CD8-positive, alpha-beta T cell (primary cell): ENCODE measurements at places on chromosomes 11 and 22.

DNA sequence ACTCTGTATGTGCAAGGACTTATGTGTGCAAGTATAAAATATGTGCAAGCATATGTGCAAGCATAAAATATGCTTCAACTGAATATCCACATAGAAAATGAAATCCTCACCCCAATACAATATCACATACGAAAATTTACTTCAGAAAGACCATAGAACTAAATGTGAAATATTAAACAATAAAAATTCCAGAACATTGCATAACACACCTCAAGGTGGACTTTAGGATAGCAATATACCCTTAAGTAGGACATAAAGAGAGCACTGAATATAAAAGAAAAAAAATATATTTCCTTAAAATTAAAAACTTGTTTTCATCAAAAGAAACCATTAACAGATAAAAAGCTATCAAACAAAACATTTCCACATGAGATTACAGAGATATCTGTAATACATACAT, 67.8 kb downstream of the FCHSD2 start:
- no peak for DNase-seq

DNA sequence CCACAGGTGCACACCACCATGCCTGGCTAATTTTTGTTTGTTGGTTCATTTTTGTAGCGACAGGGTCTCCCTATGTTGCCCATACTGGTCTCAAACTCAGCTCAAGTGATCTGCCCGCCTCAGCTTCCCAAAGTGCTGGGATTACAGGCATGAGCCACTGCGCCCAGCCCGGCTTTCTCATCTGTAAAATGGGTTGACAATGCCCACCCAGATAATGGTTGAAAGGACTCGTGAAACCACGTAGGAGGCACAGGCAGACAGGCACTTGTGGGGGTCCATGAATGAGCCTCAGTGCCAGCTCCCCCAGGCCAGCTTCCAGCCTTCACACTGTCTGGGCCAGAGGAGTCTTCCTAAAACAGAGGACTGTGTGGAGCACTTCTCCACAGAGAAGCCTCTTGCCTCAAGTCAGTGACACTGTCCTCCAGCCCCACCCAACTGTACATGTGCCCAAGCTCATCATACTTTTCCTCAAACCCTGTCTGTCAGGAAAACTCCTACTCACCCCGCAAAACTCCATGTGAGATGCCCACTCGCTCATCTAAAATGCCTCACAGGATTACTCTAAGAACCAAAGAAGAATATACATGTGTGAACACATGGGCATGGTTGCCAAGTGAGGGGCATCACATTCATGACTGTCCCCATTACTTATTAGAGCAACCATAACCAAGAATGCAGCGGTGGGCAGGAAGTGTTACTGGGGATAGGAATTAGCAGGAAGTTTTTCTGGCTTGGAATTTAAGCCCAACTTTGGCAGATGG, 32.1 kb upstream of the WNT7B start:
- DNase-seq: no peak

DNA sequence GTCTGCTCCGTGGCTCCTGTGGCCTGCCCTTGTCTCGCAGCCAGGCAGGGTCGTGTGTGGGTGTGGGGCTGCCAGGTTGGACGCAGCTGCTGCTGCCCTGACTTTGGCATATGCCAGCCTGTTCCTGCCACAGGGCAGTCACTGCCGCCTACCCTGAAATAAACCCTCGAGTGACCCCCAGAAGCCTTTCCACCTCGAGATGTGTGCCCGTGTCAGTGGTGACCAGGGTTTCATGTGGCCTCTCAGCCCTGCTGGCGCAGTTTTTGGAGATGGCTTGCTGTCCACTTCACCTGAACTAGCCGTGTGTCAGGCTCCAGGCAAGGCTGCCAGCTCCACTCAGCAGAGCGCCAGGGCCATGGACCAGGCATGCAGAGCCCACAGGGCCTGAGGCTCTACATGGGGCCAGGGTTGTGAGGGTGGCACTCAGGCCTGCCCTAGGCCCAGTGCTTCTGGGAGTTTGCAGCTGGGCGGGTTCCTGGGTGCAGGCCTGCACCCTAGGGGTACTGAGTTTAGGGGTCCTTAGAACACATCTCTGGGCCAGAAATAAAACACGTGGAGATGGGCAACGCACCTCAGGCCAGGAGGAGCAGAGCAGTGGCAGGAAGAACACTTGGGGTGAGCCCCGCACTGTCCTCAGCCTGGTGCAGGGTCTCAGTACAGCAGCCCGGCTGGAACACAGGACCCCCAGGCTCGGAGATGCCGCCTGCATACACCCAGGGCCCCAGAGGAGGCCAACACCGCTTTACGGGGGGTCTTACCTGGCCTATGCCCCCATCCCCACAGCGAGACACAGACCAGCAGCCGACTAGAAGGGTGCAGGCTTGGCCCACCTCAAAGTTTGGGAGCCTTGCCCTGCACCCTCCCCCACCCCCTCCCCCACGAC, 8.8 kb upstream of the PANX2 start:
- no peak for DNase-seq

GRCh38 chr11:77151804-77152509, 23.9 kb downstream of the MYO7A start:
- DNase-seq: peak; percentile 36

DNA sequence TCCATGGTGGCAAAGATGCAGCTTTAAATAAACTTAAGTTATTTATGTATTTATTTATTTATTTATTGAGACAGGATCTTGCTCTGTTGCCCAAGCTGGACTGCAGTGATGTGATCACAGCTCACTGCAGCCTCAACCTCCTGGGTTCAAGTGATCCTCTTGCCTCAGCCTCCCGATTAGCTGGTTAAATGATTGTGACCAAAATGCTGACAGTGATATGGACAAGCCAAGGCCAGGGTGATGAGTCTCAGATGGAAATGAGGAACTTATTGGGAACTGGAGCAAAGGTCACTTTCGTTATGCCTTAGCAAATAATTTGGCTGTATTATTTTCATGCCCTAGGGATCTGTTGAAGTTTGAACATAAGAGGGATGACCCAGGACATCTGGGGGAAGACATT, 9.3 kb upstream of the LRP5 start:
- DNase-seq: no peak

DNA sequence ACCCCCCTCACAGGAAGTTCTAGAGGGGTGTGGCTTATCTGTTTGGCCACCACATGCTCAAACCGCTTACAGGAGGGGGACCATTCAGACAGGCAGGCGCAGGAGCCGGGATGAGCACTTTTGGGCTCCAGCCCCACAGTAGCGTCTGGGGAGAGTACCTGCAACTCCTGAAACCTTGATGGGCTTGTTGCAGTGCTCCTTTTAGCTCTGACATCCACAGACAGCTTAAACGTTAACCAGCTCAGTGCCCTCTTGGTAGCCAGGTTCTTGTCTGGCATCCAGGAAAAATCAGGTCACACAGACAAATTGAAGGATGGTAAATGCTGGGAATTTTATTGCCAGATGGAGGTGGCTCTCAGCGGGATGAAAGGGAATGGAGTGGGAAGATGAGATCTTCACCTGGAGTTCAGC, 326.3 kb downstream of the ETS1 start:
- no peak for DNase-seq

- no peak for DNase-seq
Measured at GRCh38 chr22:35517769-35518530, 22.7 kb upstream of the RASD2 start.

DNA sequence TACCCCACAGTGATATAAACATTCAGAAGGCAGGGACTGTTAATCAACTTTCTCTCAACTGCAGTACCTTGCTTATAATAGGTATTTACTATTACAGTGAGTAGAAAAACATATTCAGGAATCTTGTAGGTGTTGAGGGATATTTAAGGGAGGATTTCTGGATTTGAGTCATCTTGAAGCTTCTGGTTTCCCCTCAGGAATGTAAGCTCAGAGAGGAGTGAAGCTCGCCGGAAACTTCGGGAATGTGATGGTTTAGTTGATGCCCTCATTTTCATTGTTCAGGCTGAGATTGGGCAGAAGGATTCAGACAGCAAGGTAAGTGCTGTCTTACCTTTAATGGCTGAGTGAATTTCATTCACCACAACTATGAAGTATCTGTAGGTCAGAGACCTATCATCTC, 42.9 kb downstream of the CTNND1 start:
- DNase-seq: no peak

- no peak for DNase-seq
Measured at GRCh38 chr11:69978841-69979614, 99.1 kb upstream of the ANO1 start.

GRCh38 chr11:132714859-132715440, 817.4 kb downstream of the OPCML start:
- DNase-seq: no peak

- no peak for DNase-seq
Measured at GRCh38 chr11:112298535-112298934, 37.9 kb upstream of the PLET1 start.

GRCh38 chr11:34214961-34215805, 109.8 kb downstream of the NAT10 start:
- DNase-seq: no peak

DNA sequence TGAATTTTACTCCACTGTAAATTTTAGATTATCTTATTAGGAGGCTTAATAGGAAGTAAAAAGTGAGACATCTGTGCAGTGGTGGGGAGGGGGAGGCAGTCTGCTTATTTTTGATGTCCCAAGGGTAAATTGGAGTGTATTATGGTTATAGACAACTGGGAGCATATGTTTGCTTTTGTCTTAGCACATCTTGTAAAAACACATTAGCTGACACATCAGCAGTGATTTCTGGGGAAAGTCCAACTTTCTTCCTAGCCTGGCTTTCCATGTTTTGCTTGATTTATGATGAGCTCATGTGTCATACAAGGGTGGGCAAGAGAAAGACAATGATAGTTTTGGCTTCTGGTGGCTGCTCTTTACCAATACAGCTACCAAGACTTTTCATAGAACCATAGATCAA, 4.0 kb downstream of the ANO3 start:
- no peak for DNase-seq

- DNase-seq: no peak
Measured at GRCh38 chr11:114892381-114893197, 214.3 kb downstream of the NXPE2 start.
